Activated CD4-positive, alpha-beta T cell treated with anti-CD3 and anti-CD28 coated beads, Interleukin-2, amount 50 U/mL, for 1 hour (primary cell): ENCODE measurements at places on chromosomes 16 and 17.

DNA sequence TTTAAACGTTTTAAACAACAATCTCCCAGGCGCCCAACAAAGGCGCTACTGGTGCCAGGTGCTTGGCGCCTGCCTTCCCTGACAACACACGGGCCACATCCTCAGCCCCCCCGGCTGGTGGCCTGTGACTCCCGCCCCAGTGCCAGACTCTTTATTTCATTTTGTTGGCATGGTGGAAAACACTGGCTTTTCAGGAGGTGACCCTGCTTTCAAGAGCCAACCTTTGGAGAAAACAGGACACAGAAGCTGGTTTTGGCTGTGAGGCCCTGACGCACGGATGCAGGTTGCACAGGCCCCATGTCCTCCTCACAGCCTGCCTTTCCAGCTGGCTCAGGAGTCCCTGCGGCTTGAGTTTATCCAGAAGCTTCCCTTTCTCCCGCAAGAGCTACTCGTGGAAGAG is 100.0 kb downstream of the METRNL start:
- no peak for DNase-seq

GRCh38 chr17:30237296-30238002 is 2.0 kb upstream of the SLC6A4 start:
- DNase-seq, result no peak

- DNase-seq, result no peak
Measured at GRCh38 chr17:16040710-16041251, 41.2 kb downstream of the TTC19 start.

GRCh38 chr16:81204798-81205680 is 33.5 kb upstream of the BCO1 start:
- peak; percentile 21 for DNase-seq

- DNase-seq, result no peak
Measured at GRCh38 chr17:82241926-82242697, 13.3 kb downstream of the SLC16A3 start.

- DNase-seq, result peak; percentile 47
Measured at GRCh38 chr17:65055708-65056638, 567 bp downstream of the GNA13 start.

DNA sequence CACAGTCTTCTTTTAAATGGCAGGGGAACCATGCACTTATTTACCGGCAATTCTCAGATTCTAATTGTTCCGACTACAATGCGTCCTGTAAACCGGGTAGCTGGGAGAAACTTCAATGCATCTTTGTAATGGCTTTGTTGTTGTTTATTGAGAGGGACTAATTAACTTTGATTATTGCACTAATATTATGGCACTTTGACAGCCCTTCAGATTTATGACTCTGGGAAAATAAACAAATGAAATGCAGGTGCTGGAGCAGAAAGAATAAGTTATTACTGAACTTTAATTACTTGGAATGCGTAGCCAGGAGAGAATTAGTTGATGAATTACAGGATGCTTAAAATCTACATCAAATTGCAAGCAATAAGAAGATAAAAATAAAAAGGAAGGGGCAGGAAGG is 77.0 kb downstream of the WWOX start:
- DNase-seq, result no peak

- DNase-seq, result no peak
Measured at GRCh38 chr16:17303101-17303500, 167.7 kb downstream of the XYLT1 start.
